Fibroblast of skin of abdomen (primary cell): ENCODE measurements at places on chromosomes 12 and 14.

GRCh38 chr12:98352835-98353234, 162.6 kb upstream of the TMPO start:
- DNase-seq: peak; percentile 25

- peak; percentile 65 for DNase-seq
Observed at GRCh38 chr12:19964549-19964948, 403.8 kb upstream of the PDE3A start.

- no peak for DNase-seq
Observed at GRCh38 chr12:56248711-56249110, 9.5 kb downstream of the ANKRD52 start.

DNA sequence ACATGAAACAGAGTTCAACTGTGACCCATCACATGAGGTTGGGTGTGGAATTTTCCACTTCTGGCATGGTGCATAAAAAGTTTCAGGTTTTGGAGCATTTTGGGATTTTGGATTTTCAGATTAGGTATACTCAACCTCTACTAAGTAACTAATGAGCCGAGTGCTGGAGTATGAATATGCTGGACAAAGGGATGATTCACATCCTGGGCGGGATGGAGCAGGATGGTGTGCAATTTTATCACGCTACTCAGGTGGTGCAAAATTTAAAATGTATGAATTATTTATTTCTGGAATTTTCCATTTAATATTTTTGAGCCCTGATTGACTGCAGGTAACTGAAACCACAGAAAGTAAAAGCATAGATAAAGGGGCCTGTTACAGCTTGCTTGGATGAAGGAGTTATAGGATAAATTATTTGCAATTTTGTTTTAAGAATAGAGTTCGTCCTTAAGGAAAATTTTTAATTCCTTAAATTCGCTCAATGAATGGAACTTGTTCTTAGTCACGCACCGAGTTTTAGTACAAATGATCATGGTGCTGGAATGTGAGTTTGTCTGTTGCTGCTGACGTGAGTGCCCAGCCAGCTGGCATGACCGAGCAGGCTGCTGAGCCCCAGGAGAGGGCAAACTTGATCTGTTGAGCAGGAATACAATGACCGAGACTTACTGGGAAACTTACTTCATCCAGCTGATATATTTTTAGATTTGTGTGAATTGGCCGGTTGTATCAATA, 176.3 kb downstream of the ESR2 start:
- no peak for DNase-seq

GRCh38 chr14:41280745-41281144, 325.9 kb upstream of the LRFN5 start:
- peak; percentile 0 for DNase-seq

GRCh38 chr14:43449291-43449690, 1057.8 kb downstream of the FSCB start:
- DNase-seq: no peak

DNA sequence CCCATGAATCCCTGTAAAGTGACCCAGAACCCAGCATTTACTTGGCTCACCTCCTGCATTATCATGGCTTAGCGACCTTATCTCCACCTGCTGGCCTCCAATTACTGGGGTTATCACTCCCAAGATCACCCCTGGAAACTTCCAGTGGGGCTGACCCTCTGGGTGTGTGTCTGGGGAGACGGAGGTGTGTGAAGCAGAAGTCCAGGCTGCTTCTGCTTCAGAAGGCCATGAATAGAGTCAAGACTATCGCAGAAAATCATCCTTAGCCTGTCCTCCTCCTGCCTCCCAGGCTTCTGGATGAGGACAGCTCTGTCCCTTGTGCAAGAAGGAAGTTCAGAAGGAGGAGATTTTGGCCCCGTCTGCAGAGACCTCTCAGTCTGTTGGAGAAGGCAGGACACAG, 408 bp upstream of the KRT72 start:
- DNase-seq: no peak

GRCh38 chr12:120800665-120801064, 75.0 kb downstream of the ACADS start:
- DNase-seq: no peak

DNA sequence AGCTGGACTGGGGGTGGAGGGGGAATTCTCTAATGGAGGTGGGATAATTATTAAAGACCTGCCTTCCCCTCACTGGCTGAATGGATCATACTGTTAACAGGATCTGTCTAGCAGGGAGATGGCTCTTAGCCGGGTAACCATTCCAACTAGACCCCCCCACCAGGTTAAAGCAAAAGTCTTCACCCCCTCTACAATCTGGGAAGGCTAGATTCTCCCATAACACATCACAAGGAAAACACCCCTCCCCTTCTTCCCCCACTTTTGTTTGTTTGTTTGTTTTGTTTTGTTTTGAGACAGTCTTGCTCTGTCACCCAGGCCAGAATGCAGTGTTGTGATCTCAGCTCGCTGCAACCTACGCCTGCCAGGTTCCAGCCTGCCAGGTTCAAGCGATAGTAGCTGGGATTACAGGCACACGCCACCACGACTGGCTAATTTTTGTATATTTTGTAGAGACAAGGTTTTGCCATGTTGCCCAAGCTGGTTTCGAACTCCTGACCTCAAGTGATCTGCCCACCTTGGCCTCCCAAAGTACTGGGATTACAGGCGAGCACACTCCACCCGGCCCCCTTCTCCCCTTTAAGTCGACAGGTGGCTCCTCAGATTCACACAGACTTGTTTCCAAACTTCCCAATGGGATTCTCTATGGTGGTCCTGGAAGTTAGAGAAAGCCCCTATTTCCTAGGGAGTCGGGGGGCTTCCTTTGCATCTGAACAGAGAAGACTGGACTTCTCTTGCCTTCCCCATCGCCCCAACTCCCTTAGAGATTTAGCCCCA, 3.5 kb upstream of the BAZ2A start:
- DNase-seq: no peak

GRCh38 chr14:32167907-32168306, 33.9 kb upstream of the RNU6-7 start:
- no peak for DNase-seq

- no peak for DNase-seq
Observed at GRCh38 chr14:33985242-33985641, 34.4 kb upstream of the EGLN3 start.

DNA sequence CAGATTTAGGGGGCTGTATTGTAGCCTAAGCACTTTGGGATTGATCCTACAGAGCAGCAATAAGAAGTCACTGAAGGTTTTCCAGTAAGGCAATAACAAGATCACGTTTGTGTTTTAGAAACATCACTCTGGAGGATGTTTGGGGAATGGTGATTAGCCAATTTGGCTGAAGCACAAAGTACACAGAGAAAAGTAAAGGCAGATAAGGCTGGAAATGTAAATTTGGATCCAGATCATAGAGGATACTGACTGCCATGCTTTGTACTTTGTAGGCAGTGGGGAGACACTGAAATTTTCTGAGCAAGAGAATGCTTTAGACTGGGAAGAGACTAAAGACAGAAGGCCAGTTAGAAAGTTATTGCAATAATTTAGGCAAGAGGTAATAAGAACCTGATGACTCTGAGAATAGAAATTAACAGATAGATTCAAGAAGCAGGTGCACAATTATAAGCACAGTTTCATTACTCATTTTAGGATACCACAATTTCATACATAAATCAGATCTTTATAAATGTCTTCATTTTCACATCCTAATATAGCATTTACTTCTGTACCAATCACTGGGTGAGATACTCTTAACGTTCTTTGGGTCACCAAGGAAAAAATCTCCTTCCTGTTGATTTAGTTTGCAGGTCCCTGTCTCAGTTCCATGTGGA, 314.5 kb upstream of the GARIN6 start:
- no peak for DNase-seq

GRCh38 chr12:25253371-25254068, 2.8 kb upstream of the KRAS start:
- no peak for DNase-seq

GRCh38 chr12:64566122-64566521, 44.2 kb upstream of the RASSF3 start:
- DNase-seq: peak; percentile 54

GRCh38 chr12:4281173-4281654, 7.7 kb downstream of the CCND2 start:
- DNase-seq: no peak

- no peak for DNase-seq
Observed at GRCh38 chr14:72318648-72319047, 386.4 kb downstream of the RGS6 start.

DNA sequence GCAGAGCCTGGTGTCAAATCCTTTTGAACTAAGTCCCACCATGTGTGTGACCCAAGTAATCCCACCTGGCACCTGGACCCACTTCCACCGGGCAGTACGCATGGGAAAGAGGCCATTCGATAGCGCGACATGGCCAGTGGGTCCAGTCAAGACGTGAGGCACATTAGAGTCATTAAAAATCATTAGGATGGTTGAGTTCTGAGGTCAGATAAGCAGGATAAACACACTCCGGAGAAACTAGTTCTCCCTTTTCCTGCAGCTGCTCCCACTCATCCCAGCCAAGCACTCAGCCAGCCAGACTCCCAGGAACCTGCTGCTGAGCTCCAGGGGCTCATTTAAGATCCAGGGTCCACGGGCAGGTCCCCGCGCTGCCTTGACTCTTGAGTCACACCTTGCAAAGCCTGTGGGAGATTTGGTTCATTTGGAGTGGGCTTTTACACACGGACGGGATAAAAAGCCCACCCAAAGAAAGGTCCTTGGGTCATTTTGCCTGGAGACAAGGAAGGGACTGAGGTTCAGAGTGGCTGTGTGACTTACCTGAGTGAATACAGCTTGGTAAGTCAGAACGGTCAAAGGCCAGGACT, 313.9 kb downstream of the BCL11B start:
- no peak for DNase-seq
